ENCODE measurements at places on chromosomes 2 and 18. TPM values are rescaled to one million over a fixed set of nuclear protein-coding genes. Genes with fewer than 3 reads are reported as not detected.

Gene BOD1L2
- total RNA-seq, result not detected

Gene SELENOI
- 26.4 TPM for total RNA-seq

Gene NT5C1B
- not detected for total RNA-seq

Gene IMPA2
- total RNA-seq, result 12.5 TPM
